ENCODE measurements at places on chromosomes 6 and 20. TPM values are rescaled to one million over a fixed set of nuclear protein-coding genes. Genes with fewer than 3 reads are reported as not detected.

DNA sequence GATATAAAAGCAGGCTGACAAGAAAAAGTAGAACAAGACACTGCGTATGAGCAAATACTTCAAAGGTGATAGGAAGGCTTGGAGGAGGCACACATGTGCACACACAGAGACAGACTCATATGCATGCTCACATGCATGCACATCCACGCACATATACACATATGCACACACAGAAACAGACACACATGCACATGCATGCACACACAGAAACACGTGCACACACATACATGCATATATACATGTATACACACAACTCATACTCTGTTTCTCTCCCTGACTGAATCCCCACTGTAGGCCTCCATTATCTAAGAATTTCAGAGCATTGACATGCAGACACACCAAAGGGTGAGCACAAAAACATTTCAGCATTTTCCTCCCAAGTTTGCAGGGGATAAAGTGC is 43.7 kb downstream of the VGLL2 start:
- ATAC-seq: no peak

DNA sequence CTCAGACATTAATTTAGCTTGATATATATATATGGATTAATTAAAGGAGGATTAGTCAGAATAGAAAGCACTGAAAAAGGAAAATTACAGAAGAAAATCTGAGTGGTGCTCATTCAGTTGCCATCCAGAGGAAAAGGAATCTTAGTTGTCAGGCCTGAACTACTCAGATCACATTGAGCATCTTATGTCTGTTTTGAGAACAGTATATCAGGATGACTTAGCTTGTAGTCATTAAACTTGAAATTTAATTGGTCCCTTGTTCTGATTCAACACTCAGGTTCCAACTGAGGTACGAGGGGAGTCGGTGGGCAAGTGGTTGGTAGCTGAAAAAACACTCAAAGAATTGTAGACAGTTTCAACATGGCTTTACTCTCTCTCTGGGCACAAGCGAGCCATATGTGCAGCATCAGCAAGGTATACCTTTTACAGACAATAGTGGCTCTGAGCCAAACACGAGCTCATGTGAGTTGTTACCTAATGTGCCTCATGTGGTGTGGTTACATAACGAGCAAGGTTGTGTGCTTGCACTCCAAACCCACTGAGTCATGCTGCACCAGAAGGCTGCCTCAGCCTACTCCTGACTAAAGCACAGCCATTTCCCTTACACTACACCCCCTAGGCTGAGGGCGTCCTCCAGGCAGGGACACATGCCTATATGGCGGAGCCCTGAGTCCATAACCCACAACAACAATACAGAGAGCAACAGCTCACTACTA is 73.0 kb upstream of the HMGN3 start:
- peak; percentile 93 for ATAC-seq

DNA sequence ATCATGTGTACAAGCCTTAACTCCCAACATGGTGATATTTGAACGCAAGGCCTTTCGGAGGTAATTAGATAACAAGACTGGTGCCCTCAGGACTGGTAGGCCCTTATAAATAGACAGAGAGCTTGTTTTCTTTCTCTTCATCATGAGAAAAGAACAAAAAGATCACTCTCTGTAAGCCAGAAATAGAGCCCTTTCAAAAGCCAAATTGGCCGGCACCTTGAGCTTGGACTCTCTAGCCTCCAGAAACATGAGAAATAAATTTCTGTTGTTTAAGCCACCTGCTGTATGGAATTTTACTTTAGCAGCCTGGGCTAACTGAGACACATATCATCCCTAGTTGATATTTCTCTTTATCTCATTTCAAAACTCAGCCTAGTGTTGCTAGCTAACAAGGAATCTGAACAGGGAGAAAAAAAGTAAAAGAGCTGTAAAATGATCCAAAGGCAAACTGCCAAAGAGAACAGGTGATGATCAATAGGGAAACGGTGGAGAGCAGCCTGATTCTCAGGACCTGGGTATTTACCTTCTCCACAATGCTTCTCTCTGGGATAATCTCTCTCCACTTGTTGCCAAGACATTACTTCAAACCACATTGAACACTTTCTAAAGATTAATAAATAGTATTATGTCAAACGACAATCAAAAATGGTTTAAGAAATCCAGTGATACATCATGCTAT is 6.1 kb downstream of the COL21A1 start:
- ATAC-seq: no peak

GRCh38 chr6:110556317-110557110 is 80.1 kb upstream of the SLC22A16 start:
- ATAC-seq: no peak

Gene SNRPB2
- total RNA-seq: 27.3 TPM

Gene OPN5
- total RNA-seq: not detected

DNA sequence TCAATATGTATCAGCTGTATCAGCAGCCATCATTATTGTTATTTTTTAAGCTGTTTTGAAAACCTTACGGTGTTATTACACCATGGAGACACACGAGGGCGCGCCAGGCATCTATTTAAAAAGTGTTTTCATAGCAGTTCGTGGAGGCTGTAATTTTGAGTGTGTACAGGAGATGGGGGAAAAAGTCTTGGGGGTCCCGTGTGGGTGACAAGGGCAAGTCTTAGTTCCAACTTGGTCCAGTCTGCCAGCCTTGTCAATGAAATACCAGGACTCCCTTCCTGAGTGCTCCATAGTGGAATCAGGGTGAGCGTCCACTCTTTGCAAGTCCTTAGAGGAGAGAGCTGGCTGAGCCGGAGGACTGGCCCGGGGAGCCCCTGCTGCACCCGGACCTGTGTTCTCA is 43.3 kb downstream of the SLC2A10 start:
- peak; percentile 17 for ATAC-seq

GRCh38 chr20:18101125-18101810 is 36.4 kb upstream of the KAT14 start:
- ATAC-seq: no peak

- ATAC-seq: peak; percentile 45
These were observed 16.8 kb upstream of the PTGIS start for GRCh38 chr20:49584418-49585382.

DNA sequence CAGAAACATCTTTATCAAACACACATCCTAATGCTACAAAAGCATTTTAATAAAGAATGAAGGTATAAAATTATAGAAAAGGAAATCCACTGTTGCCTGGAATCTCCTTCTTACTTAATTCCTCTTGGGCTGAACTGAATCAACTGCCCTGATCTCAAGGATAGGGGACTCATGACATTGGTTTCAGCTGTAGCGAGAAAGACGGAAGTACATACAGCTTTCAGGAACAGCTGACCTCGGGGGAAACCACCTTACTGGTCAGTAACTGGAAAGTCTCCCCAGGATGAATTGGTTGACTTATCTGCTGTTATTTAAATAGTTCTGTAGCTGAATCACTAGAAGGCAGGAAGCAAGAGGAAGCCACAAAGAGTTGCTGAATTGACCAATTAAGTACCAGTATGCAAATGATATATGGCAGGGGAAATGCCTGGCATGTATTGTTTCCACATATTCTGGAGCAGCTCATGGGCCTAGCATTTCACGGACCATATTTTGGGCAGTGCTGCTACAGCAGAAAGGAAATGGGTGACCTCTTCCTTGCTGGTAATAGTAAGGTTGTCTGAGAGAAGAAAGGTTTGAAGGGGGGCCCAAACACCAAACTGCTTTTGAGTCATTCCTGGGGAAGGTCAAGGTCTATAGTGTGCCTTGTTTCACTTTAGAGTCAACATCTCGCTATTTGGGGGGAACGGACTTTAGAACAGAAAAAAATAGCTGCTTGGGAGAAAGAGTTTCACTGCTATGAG is 43.7 kb upstream of the MAP7 start:
- ATAC-seq: peak; percentile 91

Gene GNAS-AS1
- total RNA-seq: 0.64 TPM

DNA sequence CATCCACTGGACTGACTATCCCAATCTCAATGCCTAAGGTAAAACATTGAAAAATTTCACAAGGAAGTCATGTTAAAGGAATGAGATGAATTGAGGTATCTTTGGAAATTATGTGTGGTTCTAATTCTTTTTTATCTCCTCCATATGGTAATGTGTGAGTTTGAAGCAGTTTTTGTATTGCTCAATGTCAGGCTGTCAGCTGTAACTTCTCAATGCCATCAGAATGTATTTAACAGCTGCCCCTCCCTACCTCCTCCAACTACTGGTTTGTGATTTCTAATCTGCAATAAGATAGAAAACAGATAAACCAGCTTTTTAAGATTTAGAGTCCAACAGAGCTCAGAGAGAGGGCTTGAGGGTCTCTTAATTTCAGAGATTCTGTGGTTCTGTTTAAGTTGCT is 1005.8 kb upstream of the ADGRB3 start:
- no peak for ATAC-seq

GRCh38 chr20:2871661-2872458 is 1.4 kb upstream of the PTPRA start:
- ATAC-seq: peak; percentile 6

DNA sequence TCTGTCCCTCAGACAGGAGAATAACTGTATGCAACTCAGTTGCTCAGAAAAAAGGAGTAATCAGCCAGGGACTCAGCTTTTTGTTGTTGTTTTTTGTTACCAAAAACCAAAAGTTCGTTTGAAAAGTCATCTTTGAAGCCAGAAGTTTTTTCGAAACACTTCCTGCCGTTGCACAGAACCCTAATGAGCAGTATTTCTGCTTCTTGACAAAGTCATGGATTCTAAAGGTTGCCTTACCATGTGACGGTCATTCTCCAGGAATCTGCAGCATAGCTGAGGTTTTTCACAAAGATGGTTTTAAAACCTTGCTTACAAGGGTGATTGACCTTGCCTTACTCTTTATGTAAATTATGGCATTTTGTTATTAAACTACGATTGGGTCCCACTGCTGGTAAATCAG is 1.9 kb downstream of the RAB32 start:
- ATAC-seq: no peak

- ATAC-seq: no peak
These were observed 44.6 kb downstream of the JPH2 start for GRCh38 chr20:44142413-44142812.

DNA sequence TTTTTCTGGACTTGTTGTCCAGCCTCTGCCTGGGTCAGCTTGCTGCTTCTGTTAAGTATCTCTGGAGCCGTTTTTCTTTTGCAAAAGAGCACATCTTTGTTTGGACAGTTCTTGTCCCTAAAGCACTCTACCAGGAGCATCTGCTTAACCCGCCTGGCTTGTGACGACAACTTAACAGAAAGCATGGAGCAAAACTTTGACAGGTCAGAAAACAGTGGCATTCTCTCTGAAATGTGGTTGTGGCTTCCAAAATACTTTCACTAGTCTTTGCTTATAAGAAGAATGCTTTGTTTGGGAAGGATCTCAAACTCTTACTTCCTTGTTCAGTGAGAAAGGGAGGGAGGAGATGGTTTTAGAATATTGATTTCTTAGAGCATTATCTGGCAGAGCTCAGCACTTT is 47.6 kb downstream of the CD109 start:
- ATAC-seq: no peak

- no peak for ATAC-seq
These were observed 14.9 kb downstream of the IP6K3 start for GRCh38 chr6:33731751-33732282.

DNA sequence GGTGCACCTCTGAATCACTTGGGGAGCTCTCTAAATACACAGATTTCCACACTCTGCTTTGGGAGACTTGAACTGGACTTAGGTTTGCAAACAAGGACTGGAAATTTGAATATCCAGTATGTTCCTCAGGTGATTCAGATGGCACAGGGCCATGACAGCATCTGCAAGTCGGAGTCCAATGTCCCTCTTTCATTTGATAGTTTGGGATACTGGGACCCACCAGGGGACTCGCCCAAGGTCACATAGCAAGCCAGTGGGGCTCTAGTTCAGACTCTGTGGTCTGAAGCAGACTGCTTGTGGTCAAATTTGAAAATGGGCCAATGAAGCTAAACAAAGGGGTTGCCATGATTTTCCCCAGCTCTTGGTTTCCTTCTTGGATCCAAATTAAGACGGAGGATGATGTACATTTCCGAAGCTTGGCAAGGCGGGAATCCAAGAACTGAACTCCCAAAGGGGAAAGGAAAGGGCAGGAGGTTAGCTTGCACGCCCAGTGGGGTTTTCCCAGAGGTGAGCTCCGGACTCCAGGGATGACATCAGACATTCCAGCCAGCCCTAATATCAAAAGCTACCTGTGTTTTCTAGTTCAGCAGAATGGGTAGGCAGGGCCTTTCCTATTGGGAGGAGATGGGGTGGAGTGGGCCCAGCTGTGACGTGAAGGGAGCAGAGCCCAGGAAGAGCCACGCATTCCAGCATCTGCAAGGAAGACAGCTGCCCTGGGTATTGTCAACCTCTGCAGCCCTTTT is 3.4 kb upstream of the SYS1 start:
- peak; percentile 12 for ATAC-seq

DNA sequence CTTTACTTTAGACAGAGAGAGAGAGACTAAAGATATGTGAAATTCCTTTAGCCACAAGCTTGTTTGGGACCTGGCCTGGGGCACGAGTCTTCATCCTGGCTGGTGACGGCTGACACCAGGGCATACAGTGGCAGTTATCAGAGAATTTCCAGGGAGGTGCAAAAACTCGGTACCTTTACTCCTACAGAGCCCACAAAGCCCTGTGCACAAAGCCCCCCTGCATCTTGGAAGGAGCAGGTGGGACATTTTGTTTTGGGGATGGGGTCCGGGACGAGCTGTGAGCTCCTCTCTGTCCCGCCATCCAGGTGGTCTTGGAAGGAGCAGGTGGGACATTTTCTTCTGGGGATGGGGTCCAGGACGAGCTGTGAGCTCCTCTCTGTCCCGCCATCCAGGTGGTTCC is 28.9 kb downstream of the RPP40 start:
- no peak for ATAC-seq

- ATAC-seq: no peak
These were observed 7.1 kb downstream of the MAN1A1 start for GRCh38 chr6:119342430-119342829.

Gene SNAP91
- total RNA-seq: not detected

Gene CST11
- not detected for total RNA-seq

DNA sequence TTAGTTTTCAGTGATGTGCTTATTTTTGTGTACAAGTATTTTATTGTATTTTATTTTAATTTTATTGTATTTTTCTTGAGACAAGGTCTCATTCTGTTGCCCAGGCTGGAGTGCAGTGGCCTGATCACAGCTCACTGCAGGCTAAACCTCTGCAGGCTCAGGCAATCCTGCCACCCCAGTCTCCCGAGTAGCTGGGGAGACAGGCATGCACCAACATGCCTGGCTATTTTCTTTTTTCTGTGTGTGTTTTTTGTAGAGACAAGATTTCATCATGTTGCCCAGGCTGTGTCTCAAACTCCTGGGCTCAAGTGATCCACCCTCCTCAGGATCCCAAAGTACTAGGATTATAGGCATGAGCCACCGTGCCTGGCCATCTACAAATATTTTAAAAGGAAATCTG is 146.3 kb downstream of the MANEA start:
- ATAC-seq: no peak

Gene F13A1
- total RNA-seq: 2.8 TPM

Gene AVP
- not detected for total RNA-seq

DNA sequence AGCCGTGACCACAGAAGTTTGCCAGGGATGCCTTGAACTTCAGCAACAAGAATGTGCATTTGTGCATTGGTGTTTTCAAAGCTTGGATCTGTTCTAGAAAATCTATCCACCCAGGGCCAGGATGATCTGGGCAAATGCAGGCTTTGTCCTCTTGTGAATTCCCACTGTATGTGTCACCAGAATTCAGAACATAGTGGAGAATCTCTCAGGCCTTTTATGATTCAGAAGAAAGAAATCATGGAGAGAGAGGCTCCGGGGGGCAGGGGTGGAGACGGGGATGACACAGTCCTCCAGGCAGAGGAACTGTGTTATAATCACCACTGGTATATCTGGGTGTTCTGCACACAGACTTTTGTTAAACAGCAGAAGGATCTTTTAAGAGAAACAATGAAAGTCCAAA is 304.1 kb downstream of the CDH4 start:
- no peak for ATAC-seq
